ENCODE measurements at places on chromosomes 5 and 9.

- DNase-seq: no peak
Observed at GRCh38 chr9:136916330-136917184, 28.0 kb downstream of the FBXW5 start.

DNA sequence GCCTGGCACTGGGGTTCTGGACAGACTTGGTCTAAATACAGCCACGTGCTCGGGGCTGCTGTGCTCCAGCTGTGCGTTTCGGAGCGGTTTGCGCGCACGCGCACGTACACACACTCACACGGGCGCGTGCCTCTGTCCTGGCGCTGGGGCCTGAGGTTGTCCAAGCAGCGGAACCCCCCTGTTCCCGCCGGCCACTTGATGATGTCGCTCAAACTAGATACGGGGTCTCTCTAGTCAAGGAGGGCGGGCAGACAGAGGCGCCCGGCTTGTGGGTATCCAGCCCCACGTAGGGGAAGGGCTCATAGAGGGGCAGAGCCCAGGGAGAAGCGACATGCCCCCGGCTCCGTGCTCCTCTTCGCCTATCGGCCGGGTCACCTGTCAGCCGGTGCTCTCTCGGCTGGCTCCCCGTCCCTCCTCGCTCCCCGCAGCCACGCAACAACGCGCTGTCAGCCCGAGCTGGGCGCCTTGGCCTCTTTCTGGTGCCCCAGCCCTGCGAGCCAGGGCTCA lies 8.9 kb downstream of the NR2F1-AS1 start:
- DNase-seq: no peak

DNA sequence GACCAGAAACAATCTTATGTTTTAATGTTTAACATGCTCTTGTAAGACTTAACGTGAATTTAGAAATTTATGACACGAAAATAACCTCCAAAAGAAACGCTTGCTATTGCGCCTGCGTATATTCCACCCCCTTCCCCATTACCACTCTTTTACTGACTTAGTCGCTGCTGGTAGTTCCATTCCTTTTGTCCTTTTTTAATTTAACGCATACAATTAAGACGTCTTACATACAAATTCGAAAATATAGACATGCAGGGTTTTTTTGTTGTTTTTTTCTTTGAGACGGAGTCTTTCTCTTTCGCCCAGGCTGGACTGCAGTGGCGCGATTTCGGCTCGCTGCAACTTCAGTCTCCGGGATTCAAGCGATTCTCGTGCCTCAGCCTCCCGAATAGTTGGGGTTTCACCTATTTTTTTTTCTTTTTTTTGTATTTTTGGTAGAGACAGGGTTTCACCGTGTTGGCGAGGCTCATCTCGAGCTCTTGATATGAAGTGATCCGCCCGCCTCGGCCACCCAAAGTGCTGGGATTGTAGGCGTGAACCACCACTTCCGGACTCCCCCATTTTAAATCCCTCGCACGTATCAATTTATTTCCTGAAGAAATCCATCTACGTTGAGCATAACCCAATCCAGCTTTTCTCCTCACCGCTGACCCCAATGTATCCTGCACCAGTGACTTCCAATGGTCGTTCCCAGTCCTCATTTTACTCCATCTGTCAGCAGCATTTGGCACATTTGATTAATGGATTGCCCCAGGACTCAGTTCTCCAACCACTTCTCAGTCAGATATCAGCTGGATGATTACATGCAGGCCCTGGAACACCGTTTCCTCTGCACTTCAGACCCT lies 684 bp upstream of the MED7 start:
- no peak for DNase-seq

DNA sequence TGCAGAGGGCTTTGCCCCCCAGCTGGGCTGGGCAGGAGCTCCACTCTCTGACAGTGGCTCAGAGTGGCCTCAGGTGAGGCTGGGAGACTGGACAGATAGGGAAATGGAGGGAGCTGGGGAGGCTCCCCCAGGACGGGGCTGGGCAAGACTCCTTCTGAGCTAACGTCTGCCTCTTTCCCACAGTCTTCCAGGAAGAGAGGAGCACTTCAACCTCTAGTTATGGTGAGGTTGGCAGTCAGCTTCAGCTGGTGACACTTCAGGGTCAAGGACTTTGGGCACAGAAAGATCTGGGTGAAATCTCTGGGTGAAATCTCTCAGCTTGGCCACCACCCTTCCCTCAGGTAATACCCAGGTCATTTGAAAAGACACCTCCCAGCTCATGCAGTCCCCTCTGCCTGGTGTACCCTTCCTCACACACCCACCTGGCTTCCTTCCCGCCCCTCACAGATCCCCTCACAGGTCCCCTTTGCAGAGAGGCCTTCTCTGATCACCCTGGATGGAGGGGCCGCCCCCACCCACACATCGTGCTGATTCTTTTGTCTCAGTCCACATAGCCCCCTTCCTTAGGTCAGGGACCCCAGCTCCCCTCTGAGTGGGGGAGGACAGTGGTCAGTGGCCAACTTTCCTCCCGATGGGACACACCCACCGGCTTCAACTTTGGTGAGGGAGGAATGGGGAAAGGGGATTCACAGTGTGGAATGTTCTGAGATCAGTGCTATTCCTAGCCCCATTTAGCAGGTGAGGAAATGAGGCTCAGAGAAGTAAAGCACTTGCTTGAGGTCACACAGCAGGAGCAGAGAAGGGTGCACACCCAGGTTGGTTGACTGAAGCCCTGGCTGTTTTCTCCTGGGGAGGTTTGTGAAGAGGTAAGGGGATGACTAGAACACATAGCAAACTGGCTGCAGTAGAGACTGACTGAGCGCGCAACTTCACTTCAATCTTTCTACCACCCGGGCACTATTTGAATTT lies 15.8 kb upstream of the NEURL1B start:
- no peak for DNase-seq

DNA sequence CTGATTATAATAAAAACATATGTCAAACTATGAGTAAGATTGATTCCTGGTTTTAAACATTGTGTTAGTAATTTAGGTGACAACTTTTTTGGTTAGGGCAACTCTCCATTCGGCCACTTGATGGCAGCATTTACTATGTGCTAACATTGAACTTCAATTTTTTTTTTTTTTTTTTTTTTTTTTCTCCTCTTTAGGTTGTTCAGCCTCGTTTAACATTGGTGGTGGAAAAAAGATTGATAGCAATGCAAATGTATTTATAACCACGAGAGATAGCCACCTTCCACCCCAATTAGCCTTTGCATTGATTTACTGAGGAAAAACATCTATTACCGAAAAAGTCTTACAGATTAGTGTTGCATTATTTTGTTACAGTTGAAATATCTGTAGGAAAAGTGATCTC lies 159.1 kb downstream of the CSNK1G3 start:
- peak; percentile 32 for DNase-seq

DNA sequence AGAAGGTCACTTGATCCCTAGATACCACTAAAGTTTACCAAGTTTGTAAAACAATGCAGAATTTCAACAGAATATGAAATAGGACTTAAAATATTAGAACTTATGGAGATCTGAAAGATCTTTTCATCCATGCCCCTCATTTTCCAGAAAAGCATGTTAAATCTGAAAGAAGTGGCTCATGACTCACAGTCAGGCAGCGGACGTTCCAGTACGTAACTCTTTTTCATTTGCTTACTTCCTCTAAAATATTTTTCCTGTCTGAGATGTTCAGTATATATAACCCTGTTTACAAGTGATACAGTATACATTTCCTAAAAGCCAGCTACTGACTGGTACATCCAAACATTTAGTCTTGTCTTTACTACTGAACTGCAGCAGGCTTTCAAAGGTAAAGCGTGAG lies 22.3 kb downstream of the FBXW2 start:
- no peak for DNase-seq

DNA sequence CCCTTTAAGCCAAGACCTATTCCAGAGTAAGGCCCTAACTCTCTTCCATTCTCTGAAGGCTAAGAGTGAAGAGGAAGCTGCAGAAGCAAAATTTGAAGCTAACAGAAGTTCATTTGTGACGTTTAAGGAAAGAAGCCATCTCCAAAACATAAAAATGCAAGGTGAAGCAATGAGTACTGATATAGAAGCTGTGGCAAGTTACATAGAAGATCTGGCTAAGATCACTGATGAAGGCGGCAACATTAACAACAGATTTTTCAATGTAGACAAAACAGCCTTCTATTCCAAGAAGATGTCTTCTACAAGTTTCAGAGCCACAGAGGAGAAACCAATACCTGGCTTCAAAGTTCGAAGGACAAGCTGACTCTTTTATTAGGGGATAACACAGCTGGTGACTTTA lies 1143.4 kb downstream of the CDH12 start:
- no peak for DNase-seq

DNA sequence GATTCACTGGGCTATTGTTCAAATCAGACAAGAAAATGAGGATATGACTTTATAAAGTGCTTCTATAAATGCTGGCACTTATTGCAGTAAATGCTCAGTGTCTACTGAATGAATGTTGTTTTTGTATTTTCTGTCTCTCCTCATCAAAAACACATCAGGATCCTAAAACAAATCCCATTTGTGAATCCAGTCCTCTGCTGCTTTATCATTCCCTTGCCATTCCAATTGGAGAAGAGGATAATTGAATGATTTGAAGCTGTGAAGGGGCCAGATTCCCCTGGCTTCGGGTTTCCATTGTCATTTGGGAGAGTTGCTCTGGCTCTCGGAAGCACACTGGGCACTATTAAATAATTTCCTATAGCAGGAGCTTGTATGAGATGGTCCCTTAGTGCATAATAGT lies 666.8 kb downstream of the ACTL7B start:
- no peak for DNase-seq

DNA sequence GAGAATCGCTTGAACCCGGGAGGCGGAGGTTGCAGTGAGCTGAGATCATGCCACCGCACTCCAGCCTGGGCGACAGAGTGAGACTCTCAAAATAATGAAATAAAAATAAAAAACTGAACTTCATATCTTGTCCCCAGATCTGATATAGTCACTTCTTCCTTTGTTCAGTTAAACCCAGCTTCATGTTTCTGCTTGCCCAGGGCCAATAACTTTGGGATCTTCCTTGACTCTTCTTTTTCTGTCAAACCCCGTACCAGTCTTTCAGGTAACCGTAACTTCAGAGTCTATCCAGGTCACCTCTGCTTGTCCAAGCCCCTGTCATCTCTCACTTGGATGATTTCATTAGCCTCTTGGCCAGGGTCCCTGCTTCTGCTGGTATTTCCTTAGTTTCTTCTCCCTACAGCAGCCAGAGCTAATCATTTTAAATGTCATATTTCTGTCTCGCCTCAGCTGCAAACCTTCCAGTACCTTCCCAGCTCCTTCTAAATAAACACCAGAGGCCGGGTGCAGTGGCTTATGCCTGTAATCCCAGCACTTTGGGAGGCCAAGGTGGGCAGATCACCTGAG lies 19.7 kb upstream of the ABL1 start:
- no peak for DNase-seq

DNA sequence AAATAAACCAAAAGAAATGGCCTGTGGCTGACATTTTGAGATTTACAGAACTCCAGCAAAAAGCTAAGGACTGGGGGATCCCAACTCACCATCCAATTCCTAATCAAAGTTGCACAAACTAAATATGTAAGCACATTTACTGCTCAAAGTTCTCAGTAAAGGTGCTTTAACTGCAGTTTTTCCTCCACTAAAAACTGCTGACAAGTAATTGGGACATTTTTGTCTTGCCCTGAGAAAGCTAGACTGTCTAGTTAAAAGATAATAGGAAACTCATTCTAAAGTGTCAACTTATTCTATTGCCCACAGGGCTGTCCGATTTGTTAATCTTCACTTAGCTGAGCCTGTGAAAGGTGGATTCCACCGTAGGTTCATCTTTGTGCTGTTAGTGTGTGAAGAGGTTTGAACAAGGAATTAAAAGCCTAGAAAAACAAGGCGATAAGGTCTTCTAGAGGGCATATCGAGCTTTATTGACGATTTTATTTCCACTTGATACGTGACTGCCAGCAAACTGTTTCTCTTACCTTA lies 1.0 kb downstream of the DOCK8 start:
- no peak for DNase-seq

GRCh38 chr5:160439205-160439600 lies 17.5 kb downstream of the PTTG1 start:
- peak; percentile 91 for DNase-seq

DNA sequence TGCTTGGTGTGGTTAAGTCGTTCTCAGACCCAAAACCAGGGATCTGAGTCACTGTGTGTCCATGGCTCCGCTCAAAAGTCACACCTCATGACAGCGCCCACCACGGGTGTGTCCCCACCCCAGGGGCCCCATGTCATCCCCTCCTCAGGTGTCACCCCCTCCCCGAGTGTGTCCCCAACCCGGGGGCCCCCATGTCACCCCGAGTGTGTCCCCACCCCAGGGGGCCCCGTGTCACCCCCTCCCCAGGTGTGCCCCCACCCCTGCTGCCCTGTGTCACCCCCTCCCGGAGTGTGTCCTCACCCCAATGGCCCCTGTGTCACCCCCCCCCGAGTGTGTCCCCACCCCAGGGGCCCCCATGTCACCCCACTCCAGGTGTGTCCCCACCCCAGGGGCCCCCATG lies 5.1 kb downstream of the LRRC14B start:
- no peak for DNase-seq

GRCh38 chr9:136572003-136572827 lies 26.4 kb upstream of the NOTCH1 start:
- DNase-seq: no peak

- no peak for DNase-seq
Observed at GRCh38 chr9:128211186-128211980, 8.2 kb downstream of the DNM1 start.

Data from omental fat pad (tissue), 4 donors.